Activated naive CD4-positive, alpha-beta T cell treated with anti-CD3 and anti-CD28 coated beads, Interleukin-2, amount 50 U/mL, for 72 hours (primary cell): ENCODE measurements at places on chromosomes 4 and X. TPM values are rescaled to one million over a fixed set of nuclear protein-coding genes. Genes with fewer than 3 reads are reported as not detected.

DNA sequence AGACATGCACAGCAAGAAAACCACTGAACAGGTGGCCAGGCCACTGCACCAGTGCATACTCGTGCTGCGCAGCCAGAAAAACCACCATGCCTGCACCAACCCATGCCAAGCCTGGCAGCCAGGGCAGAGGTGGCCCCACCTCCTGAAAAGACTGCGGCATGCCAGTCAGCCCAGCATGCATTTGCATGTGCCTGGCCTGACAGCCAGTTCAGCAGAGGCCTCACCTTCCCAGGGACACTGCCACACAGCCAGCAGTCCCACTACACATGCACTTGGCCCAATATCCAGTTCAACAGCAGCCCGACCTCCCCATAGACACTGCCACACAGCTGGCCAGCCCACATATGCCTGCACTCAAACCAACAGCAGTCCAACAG lies 43.5 kb upstream of the DDX60 start:
- no peak for DNase-seq

DNA sequence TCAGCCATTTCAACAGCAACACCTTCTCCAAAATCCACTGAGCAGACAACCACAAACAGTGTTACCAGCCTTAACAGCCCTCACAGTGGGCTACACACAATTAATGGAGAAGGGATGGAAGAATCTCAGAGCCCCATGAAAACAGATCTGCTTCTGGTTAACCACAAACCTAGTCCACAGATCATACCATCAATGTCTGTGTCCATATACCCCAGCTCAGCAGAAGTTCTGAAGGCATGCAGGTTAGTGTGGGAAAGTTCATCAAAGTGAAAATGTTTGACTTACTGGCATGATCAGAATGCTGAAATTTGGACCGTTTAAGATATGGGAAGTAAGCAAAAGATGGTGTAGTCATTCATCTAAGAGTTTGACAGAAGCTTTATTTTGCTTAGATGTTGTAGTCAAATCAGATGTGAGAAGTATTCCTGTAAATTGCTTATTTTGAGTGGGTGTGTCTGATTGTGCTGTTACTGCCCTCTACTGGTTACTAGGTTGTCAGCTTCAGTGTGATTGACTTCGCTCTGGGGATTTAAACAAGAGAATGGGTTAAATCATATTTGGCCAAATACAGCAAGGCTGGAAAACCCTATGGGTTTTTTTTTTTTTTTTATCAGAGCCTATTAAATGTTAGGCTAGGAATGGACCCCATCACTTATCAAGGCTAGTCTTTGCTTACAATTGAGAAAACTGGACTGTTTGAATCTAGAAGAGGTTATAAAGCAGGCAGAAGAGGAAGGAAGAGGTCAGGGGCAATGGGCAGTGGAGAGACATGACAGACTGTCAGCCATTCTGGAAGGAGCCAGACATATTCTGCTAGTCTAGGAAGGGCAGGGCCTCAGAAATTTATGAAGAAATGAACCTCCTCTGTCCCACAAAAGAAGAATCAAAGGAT lies 130.3 kb downstream of the DIPK2B start:
- no peak for DNase-seq

- no peak for DNase-seq
These were observed 56.2 kb downstream of the CD99L2 start for GRCh38 chrX:150842198-150842685.

GRCh38 chr4:73978886-73979285 lies 2.9 kb downstream of the PF4 start:
- DNase-seq = no peak

- DNase-seq = no peak
These were observed 150.3 kb downstream of the FGF16 start for GRCh38 chrX:77597511-77597910.

- DNase-seq = no peak
These were observed 45.1 kb downstream of the UGT2A2 start for GRCh38 chr4:69594382-69594781.

DNA sequence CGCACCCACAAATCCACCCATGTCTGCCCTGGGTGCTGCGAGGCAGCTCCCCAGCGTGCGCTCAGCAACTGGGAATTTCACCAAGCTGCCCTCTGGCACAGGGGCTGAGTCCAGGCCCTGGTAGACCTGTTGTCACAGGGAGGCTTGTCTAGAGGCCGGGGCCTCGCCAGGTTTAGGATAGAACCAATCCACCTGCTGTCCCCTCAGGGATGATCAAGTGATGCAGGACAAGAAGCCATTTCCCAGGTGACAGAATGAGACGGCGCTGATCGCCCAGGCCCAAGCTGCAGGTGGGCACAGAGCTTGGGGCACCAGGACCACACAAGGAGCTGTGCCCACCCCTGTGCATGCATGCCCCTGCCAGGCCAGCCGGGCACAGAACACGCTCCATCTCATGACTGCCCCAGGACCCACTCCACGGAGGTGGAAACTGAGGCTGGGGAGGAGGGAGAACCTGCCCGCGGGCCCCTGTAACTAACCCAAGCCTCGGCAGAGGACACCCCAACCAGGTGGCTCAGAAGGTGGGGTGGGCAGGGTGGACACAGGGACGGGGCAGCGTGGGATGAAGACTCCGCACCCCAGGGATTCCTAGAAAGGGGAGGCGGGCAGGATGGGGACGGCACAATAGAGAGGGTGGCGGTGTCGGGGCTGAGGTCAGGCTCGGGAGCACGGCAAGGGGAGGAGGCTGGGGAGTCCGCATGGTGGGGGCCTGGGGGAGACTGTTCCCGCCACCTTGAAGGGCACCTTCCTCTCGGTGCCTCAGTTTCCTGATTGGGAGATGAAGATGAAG lies 78.0 kb downstream of the ZFYVE28 start:
- no peak for DNase-seq

- DNase-seq = no peak
These were observed 690.9 kb downstream of the PCDH19 start for GRCh38 chrX:99719140-99719539.

DNA sequence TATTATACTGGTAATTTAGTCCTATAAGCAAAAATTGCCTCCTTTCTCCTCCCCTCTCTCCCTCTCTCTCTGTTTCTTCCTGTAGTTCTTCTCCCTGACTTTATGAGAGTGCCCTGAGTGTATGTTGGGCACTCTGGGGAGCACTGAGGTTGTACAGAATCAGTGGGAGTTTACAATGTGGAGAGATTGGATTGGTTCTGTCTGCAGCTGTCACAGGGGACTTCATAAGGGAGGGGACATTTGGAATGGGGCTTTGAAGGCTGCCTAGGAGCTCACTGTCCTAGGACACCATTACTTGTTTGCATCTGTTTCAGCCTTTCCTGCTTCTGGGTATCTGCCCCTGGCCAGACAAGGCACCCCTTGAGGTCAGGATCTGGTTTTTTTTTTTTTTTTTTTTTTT lies 22.9 kb downstream of the SH3TC1 start:
- DNase-seq = no peak

DNA sequence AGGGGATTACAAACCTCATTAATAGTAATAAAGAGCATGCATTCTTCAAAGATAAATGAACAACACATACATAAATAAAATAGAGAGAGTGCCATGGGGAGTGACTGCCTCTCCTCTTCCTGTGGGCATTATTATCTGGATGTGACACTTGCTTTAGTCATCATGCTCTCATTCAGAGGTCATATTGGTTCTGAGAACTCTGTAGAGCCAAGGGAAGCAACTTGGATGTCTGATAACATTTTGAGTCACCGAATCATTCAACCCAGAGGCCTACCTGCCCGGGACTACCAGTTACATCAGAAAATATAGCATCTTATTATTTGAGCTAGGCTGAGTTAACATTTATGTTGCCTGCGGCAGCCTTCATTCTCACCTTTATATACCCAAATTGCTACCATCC lies 489.5 kb downstream of the STIM2 start:
- no peak for DNase-seq

GRCh38 chr4:79059631-79060399 lies 120.6 kb upstream of the PAQR3 start:
- no peak for DNase-seq

DNA sequence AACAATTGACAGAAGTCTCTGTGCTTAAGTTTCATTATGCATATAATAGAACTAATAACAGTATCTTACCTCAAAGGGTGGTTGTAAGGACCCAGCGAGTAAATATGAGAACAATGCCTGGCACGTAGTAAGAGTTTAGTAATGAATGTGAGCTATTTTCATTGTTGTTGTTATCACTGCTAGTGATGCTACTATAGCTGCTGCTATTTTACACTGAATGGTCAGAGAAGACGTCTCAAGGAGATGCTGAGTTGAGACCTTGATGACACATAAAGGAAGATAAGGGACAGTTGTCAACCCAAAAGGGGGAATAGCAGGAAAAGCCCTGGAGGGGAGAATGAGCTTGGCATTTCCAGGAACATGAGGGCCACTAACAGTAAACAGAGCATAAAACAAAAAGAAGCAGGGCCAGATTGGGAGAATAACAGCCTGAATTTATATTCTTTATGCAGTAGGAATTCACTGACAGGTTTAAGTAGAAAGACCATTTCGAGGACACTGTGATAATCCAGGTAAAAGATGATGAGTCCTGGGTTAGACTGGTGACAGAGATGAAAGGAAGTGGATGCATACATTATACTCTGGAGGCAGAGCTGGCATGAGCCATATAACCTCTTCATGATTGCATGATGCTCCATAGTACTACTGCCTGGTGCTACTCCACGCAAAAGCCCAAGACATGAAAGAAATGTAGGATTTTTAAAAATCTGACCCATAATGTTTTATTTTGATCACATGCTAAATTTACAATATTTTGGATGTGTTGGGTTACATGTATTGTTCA lies 23.1 kb downstream of the ATP8A1 start:
- no peak for DNase-seq

- no peak for DNase-seq
These were observed 112.6 kb downstream of the ATP10D start for GRCh38 chr4:47597696-47598095.

- DNase-seq = no peak
These were observed 102.3 kb upstream of the GRIA3 start for GRCh38 chrX:123081776-123082175.

The MUC7 gene
- total RNA-seq = not detected

The KLB gene
- total RNA-seq = not detected

The PCYT1B gene
- 0.05 TPM for total RNA-seq

The TSPAN7 gene
- 3.2 TPM for total RNA-seq

The CCNB3 gene
- 0.71 TPM for total RNA-seq

The UCP1 gene
- total RNA-seq = not detected

The NLGN4X gene
- total RNA-seq = 1.1 TPM

The GAB3 gene
- 3.3 TPM for total RNA-seq

The MGARP gene
- total RNA-seq = 0.27 TPM
